Parietal lobe (tissue), 2 donors: ENCODE measurements at places on chromosomes 1 and 21. TPM values are rescaled to one million over a fixed set of nuclear protein-coding genes. Genes with fewer than 3 reads are reported as not detected.

Gene ADAMTSL4
- total RNA-seq = 0.31 TPM

Gene PDC
- not detected for total RNA-seq

Gene UTS2
- not detected for total RNA-seq

Gene KRTAP11-1
- not detected for total RNA-seq

Gene CHIA
- not detected for total RNA-seq

Gene NKAIN1
- 48.8 TPM for total RNA-seq

Gene NOS1AP
- total RNA-seq = 16.6 TPM

Gene IKBKE
- 0.94 TPM for total RNA-seq

Gene ANGPTL1
- 2.5 TPM for total RNA-seq

Gene CACNA1S
- total RNA-seq = not detected

Gene CD52
- total RNA-seq = not detected

Gene HP1BP3
- total RNA-seq = 531 TPM

Gene TRABD2B
- total RNA-seq = not detected

Gene SPRR2F
- not detected for total RNA-seq

Gene OR10J1
- not detected for total RNA-seq

Gene LORICRIN
- not detected for total RNA-seq

Gene SPATA1
- 0.63 TPM for total RNA-seq

Gene MORN1
- 20.7 TPM for total RNA-seq

Gene CFHR2
- total RNA-seq = not detected

Gene NRIP1
- total RNA-seq = 77.9 TPM

Gene ATP8B2
- 45.7 TPM for total RNA-seq

Gene RHBDL2
- not detected for total RNA-seq

Gene SLC5A3
- total RNA-seq = 79.2 TPM
